ENCODE measurements at places on chromosomes 7 and 10. TPM values are rescaled to one million over a fixed set of nuclear protein-coding genes. Genes with fewer than 3 reads are reported as not detected.

The CALML5 gene
- total RNA-seq: not detected

The IGFBP3 gene
- total RNA-seq: 4.2 TPM

The ITPRID1 gene
- 8.6 TPM for total RNA-seq

The CDK1 gene
- total RNA-seq: 21.7 TPM

The LIPK gene
- total RNA-seq: not detected

The HOXA4 gene
- total RNA-seq: not detected

The NCF1 gene
- not detected for total RNA-seq

The MACROH2A2 gene
- 23.6 TPM for total RNA-seq

The PRKCQ gene
- 1.4 TPM for total RNA-seq

The LIPM gene
- not detected for total RNA-seq
